Upper lobe of left lung (tissue), 6 donors: ENCODE measurements at places on chromosomes 12 and 14. TPM values are rescaled to one million over a fixed set of nuclear protein-coding genes. Genes with fewer than 3 reads are reported as not detected.
A peak's percentile ranks its signal among the peaks of the same experiment; 100 is the strongest.

- no peaks in the 10 kb centered on the region for H3K36me3 ChIP-seq
- no peaks in the 10 kb centered on the region for H3K4me1 ChIP-seq
- H3K4me3 ChIP-seq: no peak overlapping the region
- no peak overlapping the region for H3K27ac ChIP-seq
- no peak for DNase-seq
These were observed 10.2 kb downstream of the SLCO1A2 start for GRCh38 chr12:21324551-21324950.

DNA sequence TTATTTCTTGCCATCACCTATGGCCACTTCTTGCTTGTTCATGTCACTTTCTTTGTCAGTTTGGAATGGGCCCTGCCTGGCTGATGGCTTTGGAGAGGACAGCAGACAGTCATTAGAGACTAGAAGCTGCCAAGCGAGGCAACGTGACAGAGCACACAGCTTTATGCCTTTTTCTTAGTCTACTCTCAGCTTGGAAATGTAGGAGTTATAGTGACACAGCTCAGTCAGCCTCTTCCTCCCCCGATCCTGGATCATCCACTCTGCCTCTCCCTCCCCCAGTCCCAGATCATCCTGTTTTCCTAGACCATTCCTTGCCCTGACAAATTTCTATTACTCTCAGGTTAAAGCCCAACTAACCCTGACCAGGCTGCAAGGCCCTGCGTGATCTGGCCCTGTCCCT, 26.6 kb downstream of the ETV6 start:
- no peak overlapping the region for H3K4me3 ChIP-seq
- H3K27ac ChIP-seq: no peak overlapping the region
- no peaks in the 10 kb centered on the region for H3K27me3 ChIP-seq
- DNase-seq: no peak

DNA sequence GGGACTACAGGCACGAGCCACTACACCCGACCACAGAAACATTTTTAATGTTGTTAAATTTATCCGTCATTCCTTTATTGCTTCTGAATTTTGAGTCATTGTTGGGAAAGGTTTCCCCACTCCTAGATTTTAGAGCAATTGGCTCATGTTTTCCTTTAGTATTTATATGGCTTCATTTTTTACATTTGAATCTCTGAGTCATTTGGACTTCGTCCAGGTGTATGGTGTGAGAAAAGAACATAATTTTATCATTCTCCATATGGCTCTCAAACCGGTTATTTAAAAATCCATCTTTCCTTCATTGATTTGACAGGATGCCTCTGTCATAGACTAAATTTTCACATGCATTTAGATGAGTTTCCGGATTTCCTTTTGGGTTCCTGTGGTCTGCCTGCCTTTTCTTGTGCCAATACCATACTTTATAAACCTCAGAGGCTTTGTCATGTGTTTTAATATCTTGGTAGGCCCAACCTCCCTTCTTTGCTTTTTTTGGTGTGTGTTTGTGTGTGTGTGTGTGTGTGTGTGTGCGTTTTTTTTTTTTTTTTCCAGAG, 30.9 kb downstream of the LRTM2 start:
- no peak overlapping the region for H3K4me3 ChIP-seq
- H3K36me3 ChIP-seq: no peaks in the 10 kb centered on the region
- no peak overlapping the region for H3K27ac ChIP-seq
- H3K27me3 ChIP-seq: no peaks in the 10 kb centered on the region

DNA sequence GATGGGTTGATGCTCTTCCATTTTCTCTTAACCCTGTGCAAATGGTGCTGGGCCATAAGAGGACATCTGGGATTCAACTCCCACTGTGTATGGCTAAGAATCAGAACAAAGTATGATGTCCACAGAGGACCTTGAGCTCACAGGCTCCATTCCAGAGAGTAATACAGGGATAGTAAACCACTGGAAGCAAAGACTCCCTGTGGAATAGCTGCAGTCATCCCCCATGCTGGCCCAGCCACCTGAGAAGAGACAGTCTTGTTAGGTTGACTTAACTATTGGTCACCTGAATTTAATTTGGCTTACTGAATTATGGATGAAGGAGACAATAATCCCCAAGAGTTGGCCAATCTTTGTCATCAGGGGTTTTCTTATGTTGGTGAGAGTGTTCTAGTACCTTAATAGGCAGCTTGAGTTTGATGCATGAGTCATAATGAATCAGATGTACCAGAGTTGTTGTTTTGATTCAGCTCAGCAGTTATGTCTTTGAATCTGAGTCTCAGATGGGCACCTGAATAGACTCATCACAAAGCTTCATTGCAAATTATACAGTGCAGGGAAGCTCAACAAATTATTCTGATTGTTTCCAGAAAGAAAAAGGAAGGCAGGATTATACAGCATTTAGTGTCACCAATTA, 122.7 kb downstream of the SSPN start:
- no peaks in the 10 kb centered on the region for H3K36me3 ChIP-seq
- peak overlapping the region; percentile 40 for H3K27ac ChIP-seq
- no peaks in the 10 kb centered on the region for H3K27me3 ChIP-seq
- no peak for DNase-seq
- no peak overlapping the region for H3K4me3 ChIP-seq

The KCNK13 gene
- total RNA-seq: 0.22 TPM

The OR6C2 gene
- total RNA-seq: not detected

The RIPK3 gene
- total RNA-seq: 16.9 TPM
